NCI-H2081 treated with DMSO at 0.1 percent for 48 hours (cell line): ENCODE measurements at places on chromosomes 4 and X.

DNA sequence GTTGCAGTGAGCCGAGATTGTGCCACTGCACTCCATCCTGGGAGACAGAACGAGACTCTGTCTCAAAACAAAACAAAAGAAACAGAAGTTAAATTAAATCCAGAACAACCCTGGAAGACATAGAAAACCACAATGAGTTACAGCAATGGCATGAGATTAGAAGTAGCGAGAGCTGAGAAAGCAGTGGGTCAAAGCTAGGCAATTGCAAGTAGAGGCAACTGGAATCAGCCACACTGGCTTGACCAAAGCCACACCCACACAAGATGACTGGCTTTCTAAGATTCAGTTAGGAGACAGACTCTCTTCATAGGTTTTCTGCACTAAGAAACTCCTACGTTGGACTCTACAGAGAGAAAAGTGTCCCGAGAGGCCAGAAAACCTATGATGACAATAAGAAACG lies 443.0 kb downstream of the GPM6A start:
- no peak for DNase-seq

DNA sequence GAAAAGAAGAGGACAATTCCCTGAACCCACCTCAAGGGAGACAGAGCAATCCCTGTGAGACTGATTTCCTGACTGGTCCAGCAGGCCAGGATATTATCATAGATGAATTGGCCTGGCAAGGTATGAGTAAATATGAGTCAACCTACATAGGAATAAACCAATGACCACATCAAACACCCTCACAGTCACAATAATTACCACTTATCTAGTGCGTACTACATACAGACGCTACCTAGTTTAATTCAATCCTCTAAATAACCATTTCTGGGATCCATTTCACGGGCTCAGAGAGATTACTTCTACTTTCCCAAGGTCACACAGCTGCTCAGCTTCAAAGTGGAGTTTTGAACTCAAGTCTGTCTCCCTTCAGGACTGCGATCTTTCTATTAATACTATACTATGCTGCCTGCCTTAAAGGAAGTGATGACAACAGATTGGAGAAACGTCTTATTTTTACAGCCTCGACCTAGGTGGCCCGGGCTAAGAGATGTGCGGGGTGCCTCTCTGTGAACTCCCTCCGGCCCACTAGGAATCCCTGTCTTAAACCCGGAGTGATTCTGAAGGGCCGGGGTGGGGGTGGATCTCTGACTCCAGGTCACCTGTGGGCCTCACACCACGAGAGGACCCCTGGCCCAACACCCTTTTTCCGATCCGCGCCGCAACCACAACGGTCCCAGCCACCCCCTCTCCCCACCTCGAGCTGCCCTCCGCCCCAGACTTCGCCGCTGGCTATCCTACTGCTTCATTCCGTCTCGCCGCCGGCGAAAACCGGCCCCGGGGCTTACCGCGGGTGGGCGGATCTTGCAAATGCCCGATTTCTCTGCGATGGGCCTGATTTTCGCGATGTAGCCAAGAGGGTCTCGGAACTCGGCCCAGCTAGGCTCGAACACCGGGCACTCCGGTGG lies 800 bp downstream of the KDM5C start:
- DNase-seq = no peak

DNA sequence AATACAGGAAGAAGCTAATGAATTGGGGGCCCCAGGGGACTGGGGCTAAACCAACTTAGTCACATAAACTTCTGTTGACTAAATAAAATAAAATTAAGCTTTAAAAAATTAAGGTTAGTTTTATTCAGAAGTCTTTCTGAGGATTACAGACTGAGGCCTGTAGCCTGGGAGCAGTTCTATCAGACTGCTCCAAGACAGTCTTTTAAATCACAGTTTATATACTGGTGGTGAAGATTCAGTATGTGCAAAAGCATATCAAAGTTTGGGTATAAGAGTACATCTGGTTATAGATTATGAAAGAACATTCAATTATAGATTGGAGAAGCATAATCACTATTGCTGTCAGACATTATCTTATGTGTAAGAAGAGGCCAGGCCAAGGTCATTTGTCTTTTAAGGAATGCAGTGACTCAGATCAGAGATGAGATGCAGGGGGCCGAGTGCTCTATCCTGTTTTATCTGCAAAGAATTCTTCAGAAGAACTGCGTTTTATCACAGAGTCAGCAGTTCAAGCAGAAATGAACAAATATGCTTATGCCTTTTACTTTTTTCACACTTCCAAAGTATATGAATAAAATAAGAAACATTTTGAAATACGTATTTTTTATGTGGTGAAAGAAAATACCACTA lies 109.4 kb downstream of the PDHA2 start:
- no peak for DNase-seq

DNA sequence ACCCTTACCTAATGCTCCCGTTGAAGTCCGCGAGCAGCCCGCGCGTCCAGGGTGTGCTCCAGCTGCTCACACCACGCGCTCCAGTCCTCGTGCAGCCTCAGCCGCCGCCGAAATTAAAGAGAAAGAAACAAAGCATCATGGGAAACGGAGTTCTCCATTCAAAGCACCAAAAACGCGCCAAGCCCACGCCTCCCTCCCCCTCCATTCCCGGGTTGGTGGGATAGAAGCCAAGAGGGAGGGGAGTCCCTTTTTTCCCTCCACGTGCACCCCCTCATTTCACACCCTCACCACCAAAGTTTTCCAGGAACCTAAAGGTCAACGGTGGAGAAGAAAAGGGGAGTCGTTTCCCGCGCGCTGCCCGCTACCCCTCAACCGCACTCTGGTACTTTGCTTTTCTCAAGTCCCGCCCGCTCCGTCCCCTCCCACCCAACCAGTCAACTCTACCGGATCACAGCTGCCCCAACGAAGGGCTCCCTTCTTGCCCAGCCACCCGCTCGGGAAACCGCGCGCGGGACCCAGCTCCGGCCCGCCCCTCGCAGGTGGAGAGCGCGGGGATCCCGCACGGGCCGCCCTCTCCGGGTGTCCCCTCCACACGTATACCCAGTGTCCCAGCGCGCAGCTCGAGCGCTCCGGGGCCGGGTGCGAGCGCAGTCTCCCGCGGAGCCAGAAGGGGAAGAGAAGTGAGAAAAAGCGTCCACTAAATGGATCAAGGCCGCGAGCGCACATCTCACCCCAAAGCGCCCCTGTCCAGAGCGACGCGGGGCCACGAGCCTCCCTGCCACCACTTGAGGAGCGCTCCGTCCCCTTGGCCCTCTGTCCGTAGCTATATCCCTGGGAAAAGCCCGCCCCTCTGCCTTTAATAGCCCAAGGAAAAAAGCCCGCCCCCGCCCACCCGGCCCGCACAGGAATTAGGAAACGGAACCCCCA lies 65.1 kb upstream of the CCDC160 start:
- DNase-seq = no peak

GRCh38 chrX:134626434-134626833 lies 31.8 kb downstream of the PLAC1 start:
- DNase-seq = no peak
